ENCODE measurements at places on chromosomes 12 and 14.

- no peak for DNase-seq
These were observed 834.9 kb downstream of the SLC6A15 start for GRCh38 chr12:84077679-84078078.

DNA sequence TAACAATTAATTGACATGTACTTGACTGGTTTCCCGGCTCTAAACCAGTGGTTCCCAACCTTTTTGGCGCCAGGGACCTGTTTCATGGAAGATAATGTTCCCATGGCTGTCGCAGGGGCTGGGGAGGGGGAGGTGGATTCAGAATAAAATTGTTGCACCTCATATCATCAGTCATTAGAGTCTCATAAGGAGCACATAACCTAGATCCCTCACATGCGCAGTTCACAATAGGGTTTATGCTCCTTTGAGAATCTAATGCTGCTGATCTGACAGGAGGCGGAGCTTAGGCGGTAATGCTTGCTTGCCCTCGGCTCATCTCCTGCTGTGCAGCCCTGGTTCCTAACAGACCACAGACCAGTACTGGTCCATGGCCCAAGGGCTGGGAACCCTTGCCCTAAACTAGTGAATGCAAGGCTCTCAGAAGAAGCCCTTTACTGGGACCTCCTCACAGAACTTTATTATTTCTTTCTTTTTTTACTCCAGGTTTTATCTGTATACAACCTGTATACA, 86.4 kb upstream of the SINHCAF start:
- DNase-seq = no peak

GRCh38 chr14:74425525-74426201, 347 bp downstream of the SYNDIG1L start:
- DNase-seq = peak; percentile 84

DNA sequence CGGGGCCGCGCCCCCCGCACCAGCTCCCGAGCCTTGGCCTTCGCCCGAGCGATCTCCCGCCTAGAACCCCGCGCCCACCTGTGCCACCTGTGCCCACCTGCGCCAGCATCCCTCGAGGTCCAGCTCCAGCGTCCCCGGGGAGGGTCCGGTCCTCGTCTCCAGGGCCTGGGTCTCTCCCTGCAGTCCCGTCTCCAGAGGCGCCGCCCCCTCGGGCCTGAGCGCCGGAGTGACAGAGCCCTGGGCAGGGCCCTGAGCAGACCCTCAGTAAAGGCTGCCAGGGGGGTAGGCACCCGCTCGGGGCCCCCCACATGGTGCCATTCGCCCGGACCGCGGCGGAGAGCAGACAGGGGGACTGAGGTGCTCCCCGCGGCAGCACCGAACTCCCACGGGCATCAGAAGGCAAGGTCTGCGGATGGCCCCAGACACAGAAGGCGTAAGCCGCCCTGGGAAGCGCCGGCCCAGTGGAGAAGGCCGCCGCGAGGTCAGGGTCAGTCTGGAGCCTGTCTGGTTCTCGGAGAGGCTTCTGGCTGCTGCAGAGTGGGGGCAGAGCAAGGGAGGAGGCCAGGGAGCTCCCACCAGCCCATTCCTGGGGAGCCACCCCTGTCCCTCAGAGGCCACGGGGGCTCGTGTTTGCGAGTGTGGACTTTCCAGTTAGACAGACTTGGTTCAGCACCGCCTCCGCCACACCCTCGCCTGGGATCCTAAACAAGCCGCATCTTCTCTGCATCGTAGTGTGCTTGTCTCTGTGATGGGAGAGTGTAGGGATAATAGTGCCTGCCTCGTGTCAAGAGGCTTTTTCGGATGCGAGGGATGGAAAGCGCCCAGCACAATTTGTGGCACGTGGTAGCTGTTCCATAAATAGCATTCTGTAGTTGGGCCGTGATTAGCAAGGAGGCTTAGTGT, 1.1 kb upstream of the PPP1R13B start:
- DNase-seq = no peak

GRCh38 chr14:64673748-64674147, 30.5 kb upstream of the PLEKHG3 start:
- DNase-seq = no peak

- DNase-seq = no peak
These were observed 479.8 kb downstream of the BCAT1 start for GRCh38 chr12:24469089-24469488.

DNA sequence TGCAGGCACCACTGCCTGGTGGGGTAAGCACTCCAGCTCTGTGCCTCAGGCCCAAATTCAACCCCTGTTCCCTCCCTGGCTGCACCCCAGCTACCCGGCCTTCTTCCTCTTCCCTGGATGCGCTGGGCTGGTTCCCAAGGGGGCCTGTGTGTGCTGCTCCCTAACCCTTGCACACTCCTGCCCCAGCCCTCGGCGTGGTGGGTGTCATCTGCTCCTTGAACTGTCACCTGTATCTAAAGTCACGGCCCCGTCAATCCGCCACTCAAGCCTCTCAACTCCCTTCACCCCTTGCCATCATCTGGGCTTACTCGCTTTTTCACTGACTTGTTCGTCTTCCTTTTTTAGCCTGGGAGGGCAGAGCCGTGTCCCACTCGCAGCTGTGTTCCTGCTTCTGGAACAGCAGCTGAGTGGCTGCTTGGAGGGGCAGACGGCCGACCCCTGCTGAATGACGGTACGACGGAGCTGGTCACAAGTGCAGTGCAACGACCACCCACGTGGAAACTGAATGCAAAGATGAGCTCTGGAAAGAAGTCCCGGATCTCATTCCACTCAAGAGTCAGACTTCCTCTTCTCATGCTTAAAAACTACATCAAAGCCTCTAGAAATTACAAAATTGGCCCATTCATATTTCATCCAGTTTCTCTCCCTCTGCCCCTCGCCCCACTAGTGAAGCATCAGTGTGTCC, 138.9 kb downstream of the PIWIL1 start:
- no peak for DNase-seq

GRCh38 chr14:65071544-65071943, 30.8 kb downstream of the MAX start:
- DNase-seq = no peak

DNA sequence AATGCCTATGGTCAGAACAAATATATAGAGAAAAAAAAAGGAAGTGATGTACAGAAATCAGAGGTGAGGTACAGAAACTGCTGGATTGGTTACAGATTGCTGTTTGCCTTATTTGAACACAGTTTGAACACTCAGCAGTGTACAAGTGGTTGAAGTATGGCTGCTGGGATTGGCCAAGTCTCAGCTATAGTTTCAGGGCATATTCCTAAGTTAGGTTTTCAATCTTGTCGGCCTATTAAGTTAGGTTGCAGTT, 146.4 kb downstream of the LLPH start:
- no peak for DNase-seq

GRCh38 chr14:58690801-58691516, 53.2 kb downstream of the DACT1 start:
- DNase-seq = no peak

DNA sequence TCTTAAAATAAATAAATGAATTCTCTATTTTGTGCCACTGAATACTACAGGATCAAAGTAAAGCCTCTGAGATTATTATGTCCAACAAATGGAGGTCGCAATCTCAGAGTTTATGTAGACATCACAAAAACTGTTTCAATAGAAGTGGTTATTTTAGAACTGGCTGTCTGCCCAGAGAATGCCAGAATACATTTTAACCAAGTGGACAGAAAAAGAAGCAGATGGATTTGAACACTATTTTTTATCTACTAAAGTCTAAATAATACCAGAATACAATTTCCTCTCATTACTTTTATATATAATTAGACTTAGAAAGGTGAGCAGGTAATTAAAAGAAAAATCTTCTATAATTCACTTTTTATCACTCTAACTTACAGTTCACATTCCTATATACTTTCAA, 118.3 kb downstream of the MED13L start:
- no peak for DNase-seq

DNA sequence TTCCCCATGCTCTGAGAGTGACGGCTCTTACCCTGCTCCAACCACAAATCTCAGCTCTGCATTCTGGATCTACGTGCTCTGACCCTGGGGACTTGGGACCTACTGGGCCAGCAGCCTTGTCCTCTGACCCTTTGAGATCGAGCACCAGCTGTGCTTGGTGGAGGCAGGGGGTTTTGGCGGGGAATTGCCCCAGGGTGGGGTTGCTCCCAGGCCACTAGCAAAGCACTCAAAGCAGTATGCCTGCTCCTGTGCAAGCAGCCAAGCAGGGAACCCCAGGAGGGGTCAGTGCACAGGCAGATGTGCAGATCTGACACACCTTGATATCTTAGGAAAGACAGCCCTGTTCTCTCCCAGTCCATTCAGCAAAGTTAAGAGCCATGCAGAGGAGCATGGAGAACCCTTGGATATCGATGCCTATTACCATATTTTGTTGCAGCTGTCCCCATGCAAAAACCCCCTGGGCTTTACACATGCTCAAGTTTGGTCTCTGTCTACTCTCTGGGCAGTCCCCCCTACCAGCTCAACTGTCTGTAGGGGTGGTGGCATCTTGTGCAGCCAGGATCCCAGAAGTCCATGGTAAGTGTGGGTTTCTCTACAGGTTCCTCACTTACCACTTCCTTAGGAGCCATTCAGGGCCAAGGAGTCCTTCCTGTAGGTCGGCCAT, 319.0 kb downstream of the TMTC2 start:
- DNase-seq = no peak

All from Caco-2 (cell line).